Activated CD4-positive, alpha-beta T cell treated with anti-CD3 and anti-CD28 coated beads for 48 hours (primary cell): ENCODE measurements at places on chromosomes 6 and 20.

- DNase-seq = no peak
Measured at GRCh38 chr6:148345176-148345575, 2.5 kb downstream of the SASH1 start.

GRCh38 chr6:155381673-155382337 lies 67.5 kb upstream of the TFB1M start:
- no peak for DNase-seq

DNA sequence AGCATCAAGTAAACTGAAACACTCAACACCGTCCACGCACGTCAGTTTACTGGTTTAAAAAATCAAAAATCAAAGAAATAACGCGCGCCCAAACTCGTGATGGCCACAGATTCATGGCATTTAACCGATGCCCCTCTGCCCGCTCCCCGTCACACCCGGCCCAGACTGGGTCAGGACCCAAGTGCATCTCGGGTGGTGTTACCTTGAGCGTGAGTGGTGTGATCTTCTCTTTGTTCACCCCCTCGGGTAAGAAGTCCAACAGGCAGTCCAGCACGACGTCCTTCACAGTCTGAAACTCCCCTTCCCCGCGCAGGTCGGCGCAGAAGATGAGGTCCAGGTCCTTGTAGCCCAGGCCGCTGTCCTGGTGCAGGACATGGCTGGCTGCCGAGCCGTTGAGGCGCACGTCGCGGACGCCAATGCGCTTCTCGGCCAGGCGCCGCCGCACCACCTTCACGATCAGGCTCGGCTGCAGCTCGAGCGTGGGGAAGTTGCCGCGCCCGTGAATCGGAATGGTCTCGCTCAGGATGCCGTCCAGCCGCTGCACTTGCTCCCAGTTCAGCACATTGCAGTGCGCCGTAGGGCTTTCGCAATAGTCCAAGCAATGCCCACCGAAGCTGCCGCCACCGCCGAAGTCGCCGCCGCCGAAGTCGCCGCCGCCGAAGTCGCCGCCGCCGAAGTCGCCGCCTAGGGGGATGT lies 945 bp downstream of the TENT5A start:
- DNase-seq = peak; percentile 43

DNA sequence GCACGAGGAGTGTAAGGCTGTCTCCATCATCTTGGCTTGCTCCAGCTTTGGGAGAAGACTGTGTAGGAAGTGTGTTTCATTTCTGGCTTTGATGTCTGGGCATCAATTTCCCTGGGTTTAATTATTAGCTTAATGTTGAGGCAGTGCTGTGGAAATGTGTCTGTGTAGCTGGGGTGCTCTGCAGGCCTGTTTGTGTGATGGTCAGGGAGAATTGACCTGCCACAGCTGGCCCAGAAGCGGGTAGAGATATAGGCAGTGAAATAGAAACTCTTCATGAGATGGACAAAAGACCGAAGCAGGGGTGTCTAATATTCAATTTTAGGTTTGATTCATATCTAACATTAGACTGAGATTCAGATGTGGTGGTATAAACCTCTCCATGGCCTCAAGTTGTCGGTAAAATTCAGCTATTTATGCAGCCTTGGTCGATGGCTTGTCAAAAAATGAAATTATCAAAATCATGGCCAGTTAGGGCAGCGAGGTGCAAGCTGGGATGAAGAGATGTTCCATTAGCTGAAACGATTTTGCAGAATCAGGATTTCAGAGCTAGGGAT lies 95.3 kb upstream of the SNX9 start:
- no peak for DNase-seq

- no peak for DNase-seq
Measured at GRCh38 chr20:8443464-8444072, 311.5 kb downstream of the PLCB1 start.

DNA sequence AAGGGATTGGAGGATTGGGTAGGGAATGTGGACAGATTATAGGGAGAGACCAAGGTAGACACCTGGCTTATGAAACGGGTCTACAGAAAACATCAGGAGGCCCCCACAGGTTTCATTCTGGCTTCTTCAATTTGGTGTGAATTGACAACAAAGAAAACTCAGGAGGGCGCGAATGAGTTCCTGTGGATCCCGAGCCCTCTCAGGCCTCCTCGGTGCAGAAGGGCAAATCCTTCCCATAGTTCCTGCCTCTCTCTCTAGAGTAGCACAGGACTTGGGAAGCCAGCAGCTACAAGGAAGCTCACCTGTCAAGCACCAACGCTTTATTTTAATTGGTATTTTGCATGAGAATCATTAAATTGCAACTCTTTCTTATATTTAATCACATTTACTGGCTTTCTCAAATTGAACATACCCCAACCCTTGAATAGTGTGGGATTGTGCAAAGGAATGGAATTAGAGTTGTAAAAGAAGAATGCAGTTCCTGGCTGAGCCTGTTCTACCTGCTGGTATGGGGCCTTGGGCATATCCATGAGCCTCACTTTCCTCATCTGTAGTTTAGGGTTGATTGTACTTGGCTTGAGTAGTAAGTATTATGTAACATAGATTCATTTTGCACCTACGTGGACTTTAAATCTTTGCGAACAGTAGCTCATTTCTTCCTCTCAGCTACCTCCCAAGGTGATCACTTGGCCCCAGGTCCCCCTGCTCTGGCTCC lies 56.4 kb upstream of the PHACTR2 start:
- DNase-seq = no peak

- peak; percentile 7 for DNase-seq
Measured at GRCh38 chr20:910870-911770, 5.0 kb downstream of the ANGPT4 start.

DNA sequence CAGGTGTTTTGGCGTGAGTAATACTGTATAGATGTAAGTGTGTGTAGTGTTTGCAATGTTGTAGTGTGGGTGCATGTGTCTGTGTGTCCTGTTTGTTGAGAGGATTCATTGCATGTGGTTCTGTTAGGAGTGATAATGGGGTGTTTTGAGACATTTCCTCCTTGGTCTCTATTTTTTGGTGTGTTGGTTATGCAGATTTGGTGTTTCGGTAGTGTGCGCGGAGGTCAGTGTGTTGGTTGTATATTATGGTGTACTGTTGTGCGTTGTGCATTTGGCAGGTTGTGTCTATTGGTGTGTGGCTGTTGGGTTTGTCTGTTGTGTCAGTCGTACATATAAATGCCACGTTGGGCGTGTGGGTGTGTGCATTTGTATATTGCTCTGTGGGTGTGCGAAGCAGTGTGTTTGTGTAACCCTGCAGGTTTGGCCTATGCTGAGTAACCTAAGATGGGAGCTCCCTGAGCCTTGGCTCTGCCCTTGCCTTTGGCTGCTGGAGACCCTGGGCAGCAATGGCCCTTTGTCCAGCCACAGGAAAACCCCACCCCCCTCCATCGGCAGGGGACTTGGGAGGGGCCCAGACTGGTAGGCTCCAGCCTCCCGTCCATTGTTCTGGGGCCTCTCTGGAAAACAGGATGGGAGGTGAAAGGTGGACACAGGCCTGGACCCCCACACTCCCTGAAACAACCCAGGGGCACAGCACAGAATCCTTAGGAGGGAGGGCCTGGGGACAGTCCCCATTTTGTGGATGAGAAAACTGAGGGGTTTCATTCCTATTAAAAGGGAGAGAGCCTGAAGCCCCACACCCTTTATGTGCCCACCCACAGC lies 10.3 kb upstream of the ID1 start:
- no peak for DNase-seq

DNA sequence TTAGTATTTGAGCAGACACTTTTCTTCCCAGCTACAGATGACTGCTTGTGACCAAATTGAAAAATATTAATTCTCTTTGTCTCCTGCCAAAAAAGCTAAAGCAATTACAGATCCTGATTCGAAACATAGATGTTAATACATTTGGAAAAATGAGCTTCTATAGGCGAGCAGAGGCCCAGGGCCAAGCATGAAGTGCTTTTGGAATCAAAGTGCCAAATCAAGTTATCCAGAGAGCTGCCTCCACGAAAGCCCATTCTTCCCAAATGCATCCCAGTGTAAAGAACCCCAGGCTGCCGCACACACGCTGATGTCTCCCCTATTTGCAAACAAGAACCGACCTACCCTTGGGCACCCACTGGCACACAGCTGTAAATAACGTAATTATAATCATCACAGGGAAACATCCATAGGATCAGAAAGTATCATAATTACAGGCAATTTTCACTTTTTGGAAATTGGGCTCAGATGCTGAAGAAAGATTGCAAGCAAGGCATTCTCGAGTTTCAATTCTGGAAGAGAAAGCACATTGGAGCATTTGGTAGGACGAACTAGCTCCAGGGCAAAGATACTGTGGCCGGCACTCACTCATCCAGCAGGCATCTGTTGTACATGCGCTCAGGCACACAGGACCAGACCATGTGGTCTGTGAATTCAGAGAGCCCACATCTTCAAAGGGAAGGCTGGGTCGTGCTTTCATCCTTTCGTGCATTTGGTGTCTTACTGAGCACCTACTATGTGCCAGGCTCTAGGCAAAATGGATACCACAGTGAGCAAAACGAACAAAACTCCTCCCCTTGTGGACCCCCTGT lies 45.9 kb downstream of the BMP7 start:
- DNase-seq = no peak

- no peak for DNase-seq
Measured at GRCh38 chr6:135209803-135210202, 28.7 kb downstream of the MYB start.
